ENCODE measurements at places on chromosomes 11 and 22.
A peak's percentile ranks its signal among the peaks of the same experiment; 100 is the strongest.

- no peak for DNase-seq
Observed at GRCh38 chr11:117872420-117872961, 4.0 kb downstream of the FXYD6 start.

DNA sequence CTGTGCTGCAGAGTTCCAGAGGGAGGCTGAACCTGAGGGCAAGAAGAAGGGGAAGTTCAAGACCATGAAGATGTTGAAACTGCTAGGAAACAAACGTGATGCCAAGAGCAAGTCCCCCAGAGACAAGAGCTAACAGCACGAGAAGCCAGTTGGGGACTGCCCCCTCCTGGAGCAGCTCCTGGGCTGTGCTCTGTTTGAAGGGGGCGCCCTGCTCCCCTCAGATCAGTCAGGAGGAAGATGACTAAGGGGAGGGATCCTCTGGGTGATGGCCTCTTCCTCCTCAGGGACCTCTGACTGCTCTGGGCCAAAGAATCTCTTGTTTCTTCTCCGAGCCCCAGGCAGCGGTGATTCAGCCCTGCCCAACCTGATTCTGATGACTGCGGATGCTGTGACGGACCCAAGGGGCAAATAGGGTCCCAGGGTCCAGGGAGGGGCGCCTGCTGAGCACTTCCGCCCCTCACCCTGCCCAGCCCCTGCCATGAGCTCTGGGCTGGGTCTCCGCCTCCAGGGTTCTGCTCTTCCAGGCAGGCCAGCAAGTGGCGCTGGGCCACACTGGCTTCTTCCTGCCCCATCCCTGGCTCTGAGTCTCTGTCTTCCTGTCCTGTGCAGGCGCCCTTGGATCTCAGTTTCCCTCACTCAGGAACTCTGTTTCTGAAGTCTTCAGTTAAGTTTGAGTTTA is 12.6 kb downstream of the C22orf23 start:
- DNase-seq: no peak

- DNase-seq: no peak
Observed at GRCh38 chr11:16795146-16795545, 56.7 kb downstream of the C11orf58 start.

DNA sequence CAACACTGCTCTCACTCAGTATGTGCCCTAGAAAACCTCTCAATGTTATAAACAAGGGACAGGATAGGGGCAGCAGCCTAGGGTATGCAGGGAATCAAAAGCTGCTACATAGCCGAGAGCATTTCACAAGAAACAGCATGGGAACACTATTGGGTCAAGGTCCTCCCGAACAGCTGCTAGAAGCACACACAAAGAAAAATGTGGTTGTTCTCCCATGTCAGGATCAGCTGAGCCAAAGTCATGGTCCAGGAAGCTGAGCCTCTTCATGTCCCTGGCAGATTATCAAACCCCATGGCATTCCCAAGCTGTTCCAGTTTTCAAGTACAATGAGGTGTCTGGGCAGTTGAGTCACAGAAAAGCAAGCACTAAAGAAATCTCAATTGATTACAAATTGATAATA is 21.0 kb upstream of the GDPD4 start:
- DNase-seq: no peak

- no peak for DNase-seq
Observed at GRCh38 chr11:6927030-6927617, 898 bp downstream of the ZNF215 start.

GRCh38 chr11:22884217-22884616 is 23.9 kb upstream of the CCDC179 start:
- no peak for DNase-seq

DNA sequence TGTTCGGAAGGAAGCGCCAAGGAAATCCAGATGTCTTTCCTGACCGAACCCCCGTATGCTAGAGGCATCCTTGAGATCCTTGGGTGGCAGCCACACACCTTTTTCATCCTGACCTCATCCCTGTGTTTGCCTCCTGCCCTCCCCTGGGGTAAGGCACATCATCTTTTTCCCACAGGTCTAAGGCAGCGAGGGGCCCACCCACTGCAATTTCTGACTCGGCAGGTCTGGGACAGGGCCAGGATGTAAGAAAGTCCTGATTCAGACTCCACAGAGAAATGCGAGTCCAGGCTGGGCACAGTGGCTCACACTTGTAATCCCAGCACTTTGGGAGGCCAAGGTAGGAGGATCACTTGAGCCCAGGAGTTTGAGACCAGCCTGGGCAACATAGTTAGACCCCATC is 10.5 kb downstream of the ZMAT5 start:
- no peak for DNase-seq

DNA sequence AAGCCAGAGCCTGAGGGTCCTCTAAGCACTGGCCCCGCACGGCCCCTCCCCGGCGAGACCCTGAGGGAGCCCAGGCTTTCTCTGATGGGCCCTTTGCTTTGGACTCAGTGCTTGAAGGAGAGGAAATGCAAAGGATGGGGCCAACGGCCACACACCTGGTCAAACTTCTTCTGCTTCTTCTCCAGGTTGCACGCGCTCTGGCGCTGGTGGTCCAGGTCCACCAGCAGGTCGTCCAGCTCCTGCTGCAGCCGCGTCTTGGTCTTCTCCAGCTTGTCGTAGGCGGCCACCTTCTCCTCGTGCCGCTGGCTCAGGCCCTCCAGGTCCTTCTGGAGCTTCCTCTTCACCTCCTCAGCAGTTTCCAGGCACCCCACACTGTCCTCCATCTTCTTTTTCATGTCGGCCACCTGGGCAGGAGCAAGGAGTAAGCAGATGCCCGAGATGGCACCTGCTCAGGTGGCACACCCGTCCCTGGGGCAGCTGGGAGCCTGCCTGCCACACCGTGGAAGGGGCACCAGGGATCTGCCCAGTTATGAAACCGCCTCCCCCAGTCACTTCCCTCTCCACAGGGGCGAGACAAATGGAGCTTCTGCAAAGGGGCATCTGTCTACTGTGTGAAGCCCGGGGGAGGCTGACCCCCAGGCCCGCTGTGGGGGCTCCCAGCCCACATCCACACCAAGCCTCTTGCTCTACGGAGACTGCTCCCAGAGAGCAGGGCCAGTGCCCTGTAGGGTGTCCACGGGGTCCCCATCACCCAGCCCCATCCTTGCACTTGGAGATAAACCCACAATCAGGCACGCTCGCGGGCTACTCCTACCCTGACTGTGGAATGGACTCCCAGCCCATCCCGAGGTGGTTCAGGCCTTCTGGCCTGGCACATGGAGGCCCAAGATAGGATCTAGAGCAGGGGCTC is 39.2 kb downstream of the APOL1 start:
- DNase-seq: no peak

- DNase-seq: no peak
Observed at GRCh38 chr11:9609002-9609759, 35.7 kb downstream of the WEE1 start.

DNA sequence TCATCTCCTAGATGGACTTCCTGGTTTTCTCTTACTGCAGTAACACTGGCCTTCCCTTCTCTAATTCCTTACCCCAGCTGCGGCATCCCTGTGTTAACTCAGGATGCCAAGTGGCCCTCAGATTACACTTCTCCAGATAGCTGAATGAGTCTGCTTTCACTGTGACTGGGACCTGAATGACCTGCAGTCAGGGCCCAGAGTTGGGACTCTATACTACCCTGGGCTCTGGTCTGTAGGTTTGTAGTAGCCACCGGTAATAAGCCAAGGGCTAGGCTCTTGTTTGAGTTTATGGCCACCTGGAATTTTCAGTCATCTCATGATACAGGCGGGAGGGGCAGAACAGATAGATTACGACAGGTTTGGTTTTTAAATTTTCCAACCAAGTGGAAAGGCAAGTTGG is 24.1 kb downstream of the TUB start:
- DNase-seq: no peak

GRCh38 chr22:42296381-42296853 is 26.0 kb upstream of the TCF20 start:
- DNase-seq: peak; percentile 85

DNA sequence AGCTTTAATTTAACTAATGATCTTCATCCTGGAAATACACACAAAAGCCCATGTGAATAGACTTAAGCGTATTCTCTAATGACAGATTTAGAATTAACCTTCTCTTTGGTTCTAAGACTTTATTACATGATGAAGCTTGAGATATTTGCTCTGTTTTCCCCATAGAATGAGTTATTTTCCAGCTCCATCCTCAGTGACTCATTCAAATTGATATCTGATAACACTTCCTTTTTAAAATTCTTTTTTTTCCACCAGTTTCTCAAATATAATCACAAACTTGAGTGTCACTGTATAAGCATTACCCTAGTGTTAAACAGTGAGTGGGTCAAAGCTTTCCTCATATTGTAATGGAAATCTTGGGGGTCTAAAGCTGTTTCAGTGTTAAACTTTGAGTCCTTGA is 535.8 kb downstream of the KCNA4 start:
- DNase-seq: no peak

- no peak for DNase-seq
Observed at GRCh38 chr22:43880541-43880991, 11.2 kb downstream of the PNPLA5 start.

GRCh38 chr11:3982431-3982830 is 112.2 kb upstream of the RRM1 start:
- DNase-seq: no peak

GRCh38 chr11:66115638-66116301 is 45.7 kb downstream of the PACS1 start:
- no peak for DNase-seq

- DNase-seq: peak; percentile 68
Observed at GRCh38 chr22:40922484-40923303, 28.5 kb upstream of the RBX1 start.

DNA sequence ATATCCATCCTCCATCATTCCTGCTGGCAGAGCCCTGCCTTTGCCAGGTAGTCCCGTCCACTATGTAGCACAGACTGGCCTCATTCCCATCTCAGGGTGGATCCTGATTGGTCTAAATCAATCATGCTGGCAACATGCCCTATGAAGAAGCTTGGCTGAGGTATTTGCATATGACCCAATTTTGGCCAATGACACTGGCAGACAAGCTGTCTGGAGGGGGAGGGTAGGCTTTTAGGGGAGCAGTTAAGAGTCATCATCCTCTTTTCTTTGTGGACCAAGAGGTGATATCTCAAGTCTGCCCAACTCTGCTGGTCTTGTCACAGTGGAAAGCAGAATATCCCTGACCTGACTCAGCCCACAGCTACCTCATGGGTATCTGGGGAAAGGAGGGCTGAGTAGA is 5.1 kb downstream of the CCDC89 start:
- no peak for DNase-seq

- no peak for DNase-seq
Observed at GRCh38 chr11:112801025-112801816, 160.0 kb upstream of the NCAM1 start.

DNA sequence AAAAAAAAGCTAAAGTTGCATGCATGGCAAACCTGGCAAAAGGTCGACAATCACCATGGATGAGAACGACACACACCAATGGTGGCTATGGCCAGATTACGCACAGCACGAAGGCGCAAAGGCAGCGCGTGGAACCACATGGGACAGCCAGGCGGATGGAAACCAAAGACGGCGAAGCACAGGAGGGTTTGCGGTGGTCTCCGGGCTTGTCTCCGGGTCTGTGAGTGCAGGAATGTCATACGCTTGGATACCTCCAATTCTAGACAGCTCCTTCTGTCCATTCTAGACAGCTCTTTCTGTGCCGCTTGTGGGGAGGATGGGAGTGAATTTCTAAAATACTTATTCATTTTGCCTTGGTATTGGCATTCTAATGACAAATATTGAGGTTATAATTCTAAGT is 685.4 kb downstream of the BRD1 start:
- DNase-seq: no peak

DNA sequence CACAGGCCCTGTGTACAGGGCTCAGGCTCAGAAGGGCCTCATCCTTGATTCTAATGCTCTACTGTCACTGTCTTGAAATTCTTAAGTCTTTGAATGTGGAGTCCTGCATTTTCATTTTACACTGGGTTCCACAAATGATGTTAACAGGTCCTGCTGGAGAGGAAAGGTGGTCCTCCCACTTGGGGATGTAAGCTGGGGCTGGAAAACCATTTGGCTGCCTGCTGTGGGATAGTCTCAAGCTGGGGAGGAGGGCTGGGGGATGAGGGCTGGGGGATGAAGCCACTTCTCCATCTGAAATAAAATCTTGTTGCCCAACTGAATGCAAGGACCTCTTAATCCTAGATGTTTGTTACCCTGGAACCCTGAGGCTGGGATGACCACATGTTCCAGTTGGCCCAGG is 423.0 kb downstream of the TENM4 start:
- DNase-seq: no peak

GRCh38 chr11:78595436-78596130 is 20.9 kb upstream of the NARS2 start:
- DNase-seq: no peak

GRCh38 chr22:32478994-32479393 is 4.4 kb downstream of the FBXO7 start:
- DNase-seq: no peak

DNA sequence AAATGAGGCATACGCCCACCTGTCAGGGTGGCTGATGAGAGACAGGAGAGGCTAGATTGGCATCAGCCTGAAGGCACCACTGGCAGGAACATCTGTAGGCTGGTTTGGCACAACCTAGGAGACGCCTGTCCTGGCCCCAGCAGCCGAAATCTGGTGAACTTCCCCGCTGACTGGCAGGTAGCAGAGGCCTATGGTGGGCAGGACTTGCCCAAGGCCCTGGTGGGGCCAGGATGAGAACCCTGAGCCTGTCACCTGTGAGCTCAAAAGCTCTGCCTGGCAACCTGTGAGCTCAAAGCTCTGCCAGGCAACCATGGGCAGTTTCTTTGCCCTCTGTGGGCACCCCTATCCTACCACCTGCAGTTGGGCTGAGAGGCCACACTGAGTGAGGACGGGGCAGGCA is 2.5 kb downstream of the DERL3 start:
- DNase-seq: no peak

DNA sequence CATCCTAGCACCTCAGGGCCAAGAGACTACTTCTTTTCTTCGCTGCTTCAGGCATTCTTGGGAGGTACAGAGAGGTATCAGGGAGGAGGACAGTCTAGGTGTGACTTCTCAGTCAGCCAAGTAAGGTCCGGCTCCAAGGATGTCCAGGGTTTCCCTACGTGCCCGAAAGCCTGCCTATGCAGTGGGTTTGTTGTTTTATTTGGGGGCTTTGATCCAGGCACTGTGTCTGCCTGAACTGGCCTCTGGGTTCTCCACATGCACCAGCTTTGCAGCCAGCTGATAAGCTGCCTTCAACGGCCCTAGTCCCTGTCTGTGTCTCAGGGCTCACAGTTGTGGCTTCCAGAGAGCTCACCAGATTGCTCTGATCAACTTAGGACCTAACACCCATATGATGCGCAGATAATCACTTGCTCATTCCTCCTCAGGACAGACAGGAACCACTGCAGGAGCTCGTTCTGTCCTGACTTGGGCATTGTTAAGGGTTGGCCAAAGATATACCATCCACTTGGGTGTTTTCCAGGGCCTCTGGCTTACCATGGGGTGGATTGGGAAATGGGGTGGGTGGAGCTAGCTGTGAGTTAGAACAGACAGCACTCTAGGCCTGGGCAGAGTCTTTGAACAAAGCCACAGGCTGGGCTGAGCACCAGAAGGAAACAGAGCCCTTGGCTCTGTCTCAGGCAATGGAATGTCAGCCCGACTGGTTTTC is 45.5 kb upstream of the CRYBB3 start:
- no peak for DNase-seq

GRCh38 chr11:126816645-126817044 is 183.9 kb downstream of the KIRREL3 start:
- DNase-seq: no peak
